ENCODE measurements at places on chromosomes 2 and 18.

DNA sequence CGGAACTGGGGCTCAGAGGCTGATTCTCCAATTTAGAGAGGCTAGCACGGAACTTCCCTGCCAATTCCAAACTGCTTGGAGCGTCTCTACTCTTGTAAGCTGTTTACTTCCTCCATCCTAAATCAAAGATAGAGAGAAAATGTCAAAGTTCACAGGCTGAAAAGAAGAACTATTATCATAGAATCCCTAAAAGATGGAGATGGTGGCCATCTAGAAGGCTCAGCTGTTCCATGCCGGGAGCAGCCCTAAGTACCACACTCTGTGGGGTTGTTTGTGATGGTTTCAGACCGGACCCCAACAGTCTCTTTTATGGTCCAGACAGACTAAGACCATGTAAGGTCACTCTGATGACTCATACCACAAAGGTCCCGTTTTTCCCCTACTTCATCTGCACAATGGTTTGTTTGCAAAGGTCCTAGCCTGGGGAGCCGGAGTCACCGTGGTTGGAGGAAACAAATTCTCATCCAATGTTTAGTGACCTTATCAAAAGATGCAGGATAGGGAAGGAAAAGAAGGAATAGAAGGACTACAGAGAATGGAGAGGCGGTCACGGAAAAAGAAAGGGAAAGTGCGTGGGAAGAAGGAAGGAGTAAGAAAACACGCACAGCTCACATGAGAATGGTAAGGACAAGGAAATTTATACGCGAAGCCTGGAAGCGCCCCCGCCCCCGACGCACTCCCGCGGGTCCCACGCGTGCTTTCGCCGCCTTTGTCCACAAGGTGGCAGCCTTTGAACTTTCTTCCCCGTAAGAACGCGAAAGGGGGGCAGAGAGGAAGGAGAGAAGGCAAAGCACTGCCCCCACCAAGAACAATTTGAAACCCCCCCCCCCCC is 453 bp upstream of the ANTXR1 start:
- DNase-seq: no peak

GRCh38 chr2:221780281-221780688 is 208.2 kb upstream of the EPHA4 start:
- DNase-seq: no peak

- no peak for DNase-seq
Observed at GRCh38 chr2:231966886-231967285, 5.4 kb downstream of the DIS3L2 start.

DNA sequence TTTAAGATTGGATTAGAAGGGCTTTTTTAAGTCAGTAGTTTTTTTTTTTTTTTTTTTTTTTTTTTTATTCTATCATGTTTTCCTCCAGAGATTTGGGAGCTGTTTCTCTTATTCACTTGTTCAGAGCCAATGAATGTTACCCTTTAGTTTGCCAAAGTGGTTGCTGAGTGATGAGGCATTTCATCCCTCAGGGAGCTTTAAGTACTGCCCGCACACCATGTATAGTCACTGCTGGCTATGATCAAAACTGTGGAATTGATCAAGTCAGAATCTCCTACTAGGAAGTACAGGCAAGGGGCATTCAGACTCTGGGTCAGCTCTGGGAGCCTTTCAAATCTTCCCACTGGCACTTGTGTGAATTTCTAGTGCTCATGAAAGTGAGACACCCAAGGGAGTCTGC is 201.6 kb downstream of the IKZF2 start:
- no peak for DNase-seq

DNA sequence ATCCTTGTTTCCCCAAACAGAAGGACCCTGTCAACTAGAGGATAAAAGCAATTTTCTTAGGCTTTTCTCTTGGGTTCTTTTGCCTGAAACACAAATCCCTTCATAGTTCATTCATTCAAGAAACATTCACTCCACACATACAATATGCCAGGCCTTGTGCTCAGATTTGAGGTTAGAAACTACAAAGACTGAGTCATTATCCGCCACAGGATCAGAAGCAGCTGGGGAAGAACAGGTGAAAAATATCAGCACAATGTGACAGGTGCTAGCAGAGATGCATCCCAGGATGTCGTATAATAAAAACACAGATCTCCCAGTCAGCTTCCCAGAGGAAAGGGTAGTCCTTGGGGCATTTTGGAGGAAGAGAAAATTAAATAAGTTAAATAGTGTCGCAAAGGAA is 172.4 kb downstream of the LRATD1 start:
- no peak for DNase-seq

DNA sequence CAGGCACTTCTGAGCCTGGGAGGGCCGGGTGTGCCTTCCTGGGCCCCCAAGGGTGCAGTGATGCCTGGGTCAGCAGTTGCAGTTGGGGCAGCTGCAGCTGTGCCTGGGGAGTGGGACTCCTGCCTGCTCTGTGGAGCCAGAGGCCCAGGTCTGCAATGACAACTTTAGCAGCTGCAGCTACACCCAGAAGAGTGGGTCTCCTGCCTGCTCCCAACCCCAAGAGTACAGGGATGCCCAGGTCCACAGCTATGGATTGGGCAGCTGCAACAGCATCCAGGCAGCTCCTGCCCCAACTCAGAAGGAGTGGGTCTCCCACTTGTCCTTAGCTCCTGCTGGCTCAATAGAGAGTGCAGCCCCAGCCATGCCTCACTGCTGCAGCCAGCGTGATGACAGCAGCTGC is 73.0 kb upstream of the ST3GAL5 start:
- DNase-seq: no peak

DNA sequence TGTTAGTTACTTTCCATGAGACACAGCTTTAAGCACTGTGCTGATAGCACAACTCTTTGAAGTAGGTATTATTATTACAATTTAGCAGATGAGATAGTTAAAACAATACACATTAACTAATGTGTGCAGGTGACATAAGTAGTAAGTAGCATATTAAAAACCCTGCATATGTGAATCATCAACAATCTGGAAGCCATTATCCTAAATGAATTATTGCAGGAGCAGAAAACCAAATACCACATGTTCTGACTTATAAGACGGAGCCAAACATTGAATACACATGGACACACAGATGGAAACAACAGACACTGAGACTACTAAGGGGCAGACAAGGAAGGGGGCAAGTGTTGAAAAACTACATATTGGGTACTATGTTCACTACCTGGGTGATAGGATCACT is 300.3 kb upstream of the GULP1 start:
- DNase-seq: no peak

- no peak for DNase-seq
Observed at GRCh38 chr18:24052053-24052452, 37.5 kb downstream of the TTC39C start.

GRCh38 chr2:102677244-102678215 is 58.2 kb downstream of the SLC9A2 start:
- no peak for DNase-seq

Measured in right renal cortex interstitium (tissue), 3 donors.